ENCODE measurements at places on chromosomes 5 and 9.
A peak's percentile ranks its signal among the peaks of the same experiment; 100 is the strongest.

DNA sequence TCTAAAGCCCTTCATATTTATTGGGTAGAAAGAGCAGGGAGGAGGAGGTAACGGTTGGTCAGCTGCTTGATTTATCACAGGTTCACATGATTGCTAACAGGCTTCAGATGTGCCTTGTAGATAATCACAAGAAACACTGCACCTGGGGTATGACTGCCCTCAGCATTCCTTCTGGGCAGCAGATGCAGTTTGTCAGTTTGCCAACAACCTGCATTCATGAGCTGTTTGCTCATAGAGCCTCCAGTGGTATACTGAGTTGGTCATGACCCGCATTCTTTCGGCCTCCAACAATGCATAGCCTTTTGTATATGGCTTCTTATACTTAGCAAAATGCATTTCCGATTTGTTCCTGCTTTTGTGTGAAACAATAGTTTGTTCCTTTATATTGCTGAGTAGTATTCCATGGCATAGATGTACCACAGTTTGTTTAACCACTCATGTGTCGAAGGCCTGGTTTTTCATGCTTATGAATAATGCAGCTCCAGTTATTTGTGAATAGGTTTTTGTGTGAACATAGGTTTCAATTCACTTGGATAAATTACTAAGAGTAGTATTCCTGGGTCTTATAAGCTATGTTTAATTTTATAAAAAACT is 83.6 kb downstream of the ARHGEF28 start:
- no peak for DNase-seq

DNA sequence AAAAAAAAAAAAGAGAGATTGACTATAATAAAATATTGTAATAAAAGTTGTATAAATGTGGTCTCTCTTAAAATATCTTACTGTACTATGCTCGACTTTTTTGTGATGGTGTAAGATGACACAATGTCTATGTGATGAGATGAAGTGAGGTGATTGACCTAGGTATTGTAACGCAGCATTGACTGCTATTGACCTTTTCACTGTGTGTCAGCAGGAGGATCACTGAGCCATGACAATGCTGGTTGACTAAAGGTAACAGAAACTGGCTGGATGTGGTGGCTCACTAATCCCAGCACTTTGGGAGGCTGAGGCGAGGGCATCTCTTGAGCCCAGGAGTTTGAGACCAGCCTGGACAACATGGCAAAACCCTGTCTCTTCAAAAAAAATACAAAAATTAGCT is 78.6 kb upstream of the MYO10 start:
- DNase-seq: no peak

DNA sequence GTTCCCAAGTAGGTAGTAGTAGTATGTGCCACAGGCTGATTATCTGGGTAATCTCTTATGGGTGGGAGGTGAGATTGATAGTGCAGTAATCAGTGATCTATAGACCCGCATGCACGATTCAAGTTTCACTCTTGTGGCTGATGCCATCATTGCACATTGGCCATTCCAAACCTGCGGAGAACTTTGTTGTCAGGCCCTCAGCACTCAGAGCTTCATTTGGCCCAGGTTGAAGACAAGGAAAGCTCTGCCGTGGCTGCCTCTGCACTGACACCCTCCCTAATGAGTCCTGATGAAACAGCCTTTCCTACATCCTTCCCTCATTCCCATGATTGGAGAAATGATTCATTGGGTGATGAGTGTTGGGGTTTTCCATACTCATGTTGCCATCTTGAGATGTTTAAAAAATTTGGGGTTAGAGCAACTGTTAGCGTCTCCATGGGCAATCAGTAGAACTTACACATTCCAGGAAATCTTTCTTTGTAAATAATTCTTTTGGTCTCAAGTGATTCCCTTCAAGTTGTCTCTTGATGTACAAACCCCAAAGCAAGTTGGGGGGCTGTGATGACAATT is 22.9 kb downstream of the PROP1 start:
- no peak for DNase-seq

DNA sequence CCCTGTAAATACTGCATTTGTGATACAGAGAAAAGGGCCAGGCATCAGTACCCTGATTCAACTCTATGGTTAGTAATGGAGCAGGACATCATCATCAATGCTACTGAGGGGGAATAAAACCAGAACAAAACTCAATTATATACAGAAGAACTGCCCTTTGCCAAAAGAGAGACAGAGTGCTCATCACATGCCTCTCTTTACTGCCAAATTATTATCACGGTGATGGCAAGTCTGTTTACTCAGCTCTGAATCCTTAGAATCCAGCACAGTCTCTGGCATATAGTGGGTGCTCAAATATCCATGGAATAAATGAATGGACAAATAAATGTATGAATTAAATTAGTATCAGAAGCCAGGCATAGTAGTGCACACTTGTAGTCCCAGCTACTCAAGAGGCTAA is 130.2 kb downstream of the TTC39B start:
- no peak for DNase-seq

DNA sequence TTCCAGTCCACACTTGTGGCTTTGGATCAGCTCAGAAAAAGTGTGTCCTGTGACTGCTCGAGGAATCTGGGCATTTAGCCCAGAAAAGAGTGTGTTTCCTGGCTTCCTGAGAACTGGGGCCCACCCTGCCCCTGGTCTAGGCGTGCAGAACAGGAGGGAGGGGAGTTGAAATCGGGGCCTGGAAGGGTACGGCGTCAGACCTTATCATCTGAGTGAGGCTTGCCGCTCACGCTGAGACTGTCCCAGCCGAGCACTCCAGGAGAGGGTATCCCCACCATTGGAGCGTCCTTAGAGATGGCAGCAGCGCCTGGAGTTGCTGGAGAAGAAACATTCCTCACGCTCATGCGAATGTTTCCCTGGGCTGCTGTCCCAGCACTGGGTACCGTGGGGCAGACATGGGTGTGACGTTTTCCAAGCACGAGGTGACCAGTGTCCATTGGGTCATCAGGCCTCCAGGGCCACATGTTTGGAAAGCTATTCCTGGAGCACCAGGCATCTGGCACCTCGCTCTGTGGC is 22.5 kb downstream of the NEK6 start:
- no peak for DNase-seq

- no peak for DNase-seq
Observed at GRCh38 chr5:76670508-76670907, 45.4 kb upstream of the F2R start.

DNA sequence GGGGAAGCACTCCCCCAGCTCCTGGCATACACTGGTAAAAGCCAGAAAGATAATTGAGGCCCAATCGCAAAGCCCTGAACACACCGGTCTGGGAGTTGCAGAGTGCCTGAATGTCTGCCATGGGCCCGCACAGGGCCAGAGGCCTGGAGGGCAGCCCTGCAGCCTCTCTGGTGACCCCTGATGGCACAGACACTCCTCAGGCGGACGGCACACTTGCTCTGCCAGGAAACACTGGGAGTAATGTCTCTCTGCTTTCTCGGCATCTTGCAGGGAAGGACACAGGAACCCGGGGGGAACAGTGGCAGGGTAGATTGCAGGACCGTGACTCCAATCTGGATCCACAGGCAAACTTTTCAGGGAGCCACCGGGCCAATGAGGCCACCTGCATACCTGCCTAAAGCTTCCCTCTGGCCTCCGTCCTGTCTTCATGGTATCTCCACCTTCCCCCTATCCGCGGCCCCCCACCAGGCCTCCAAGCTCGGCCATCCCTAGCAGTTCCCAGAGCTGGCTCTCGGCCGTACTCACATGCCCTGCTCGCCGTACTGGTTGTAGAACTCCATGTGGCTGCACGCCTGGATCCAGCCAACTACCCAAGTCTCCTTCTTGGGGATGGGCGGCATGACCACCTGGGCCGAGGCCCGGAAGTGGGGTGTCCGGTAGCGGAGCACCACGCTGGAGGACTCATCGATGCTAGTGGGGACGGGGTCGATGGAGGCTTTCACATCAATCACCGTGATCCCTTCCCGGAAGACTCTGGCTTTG is 797 bp downstream of the FAM78A start:
- DNase-seq: peak; percentile 81

DNA sequence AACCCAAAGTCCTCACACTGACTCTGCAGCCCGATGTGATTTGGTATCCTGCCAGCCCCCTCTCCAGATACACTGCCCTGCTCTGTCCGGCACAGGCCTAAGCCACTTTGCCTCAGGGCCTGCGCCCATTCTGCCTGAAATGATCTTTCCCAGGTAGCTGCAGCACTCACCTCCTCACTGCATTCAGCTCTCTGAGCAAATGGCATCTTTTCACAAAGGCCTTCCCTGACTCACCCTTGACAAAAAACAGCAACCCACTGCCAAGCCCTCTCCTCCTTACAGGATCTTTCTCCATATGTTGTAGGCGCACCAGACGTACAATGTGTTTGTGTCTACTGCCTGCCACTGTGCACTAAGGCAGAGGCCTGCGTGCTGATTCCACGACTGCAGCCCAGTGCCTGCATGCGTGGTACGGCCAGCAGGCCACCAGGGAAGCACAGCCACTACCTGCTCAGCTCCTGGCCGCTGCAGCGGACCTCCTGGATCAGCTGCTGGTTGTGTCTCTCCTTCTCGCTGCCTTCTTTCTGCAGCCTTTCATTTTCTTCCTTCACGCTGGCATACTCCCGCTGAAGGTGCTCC is 171.2 kb downstream of the CDK5RAP2 start:
- no peak for DNase-seq

GRCh38 chr5:29950416-29951145 is 1242.9 kb upstream of the CDH6 start:
- no peak for DNase-seq

DNA sequence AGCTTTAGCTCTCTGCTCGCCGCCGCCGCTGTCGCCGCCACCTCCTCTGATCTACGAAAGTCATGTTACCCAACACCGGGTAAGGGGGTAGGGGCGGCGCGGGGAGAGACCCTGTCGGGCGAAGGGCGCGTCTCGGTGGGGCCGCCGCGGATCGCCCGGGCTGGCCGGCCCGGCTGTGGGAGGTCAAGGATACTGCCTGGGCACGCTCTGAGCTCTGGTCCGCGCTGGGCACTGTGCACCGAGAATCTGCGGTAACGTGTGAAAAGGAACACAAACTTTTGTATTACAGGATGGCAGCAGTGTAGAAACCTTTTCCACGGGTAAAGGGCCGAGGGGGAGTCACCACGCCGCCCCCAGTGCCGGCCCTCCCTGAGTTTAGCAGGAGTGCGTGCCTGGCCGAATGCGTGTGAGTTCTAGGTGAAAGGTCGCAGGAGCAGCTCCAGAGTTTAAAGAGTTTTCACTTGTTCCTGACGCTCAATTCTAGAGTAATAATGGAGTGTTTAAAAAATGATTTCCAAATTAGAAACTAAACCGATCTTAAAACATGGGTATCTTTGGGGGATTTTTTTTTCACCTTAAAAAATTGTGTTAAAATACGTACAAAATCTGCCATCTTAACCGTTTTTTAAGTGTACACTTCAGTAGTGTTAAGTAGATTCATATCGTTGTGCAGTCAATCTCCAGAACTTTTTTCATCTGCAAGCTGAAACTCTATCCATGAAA is at the start of gene HSDL2:
Gene HSDL2 (plus strand): TSS at position 7 of the 723 bp plus-strand sequence. CDS start 56 bp downstream, at position 63.
- DNase-seq: peak; percentile 56

- DNase-seq: no peak
Observed at GRCh38 chr9:121308765-121309164, 40.8 kb downstream of the GSN start.

- DNase-seq: no peak
Observed at GRCh38 chr5:87705876-87706275, 293.1 kb upstream of the CCNH start.

GRCh38 chr9:83536332-83536731 is 1.9 kb downstream of the FRMD3 start:
- DNase-seq: no peak

- no peak for DNase-seq
Observed at GRCh38 chr5:53556001-53556400, 4.4 kb upstream of the NDUFS4 start.

DNA sequence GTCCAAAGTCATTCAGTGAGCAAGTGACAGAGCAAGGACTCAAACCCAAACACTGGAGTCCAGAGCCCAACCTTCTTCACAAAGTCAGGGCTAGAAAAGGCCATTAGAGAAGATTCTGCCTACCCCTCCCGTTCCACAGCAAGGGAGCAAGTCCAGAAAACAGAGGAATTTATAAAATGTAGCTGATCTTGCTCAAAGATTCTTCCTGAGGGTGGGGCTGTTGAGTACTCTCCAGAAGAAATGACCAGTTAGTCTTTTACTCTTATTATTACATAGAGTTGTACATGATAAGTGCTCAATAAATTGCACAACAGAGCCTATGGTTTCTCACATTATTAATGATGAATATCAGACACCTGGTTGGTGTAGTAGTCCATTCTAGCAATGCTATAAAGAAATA is 39.3 kb upstream of the HMHB1 start:
- no peak for DNase-seq

DNA sequence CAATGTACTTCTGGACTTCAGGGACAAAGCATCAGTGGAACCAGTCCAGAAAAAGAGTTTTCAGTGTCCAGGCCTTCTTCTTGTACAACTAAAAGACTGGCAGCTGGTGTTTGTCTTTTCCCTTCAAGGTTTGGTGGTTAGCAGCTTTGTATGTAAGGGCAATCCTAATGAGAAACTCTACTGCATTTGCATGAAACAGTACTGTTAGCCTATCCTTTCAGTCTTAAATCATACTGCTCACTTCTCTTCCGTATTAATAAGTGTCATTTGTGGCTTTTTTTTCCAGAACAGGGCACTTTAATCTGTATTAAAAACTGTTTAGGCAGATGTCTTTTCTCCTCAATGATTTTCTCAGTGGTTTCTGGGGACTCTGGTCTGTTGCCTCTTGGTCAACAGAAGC is 48.9 kb downstream of the FAM174A start:
- DNase-seq: no peak

DNA sequence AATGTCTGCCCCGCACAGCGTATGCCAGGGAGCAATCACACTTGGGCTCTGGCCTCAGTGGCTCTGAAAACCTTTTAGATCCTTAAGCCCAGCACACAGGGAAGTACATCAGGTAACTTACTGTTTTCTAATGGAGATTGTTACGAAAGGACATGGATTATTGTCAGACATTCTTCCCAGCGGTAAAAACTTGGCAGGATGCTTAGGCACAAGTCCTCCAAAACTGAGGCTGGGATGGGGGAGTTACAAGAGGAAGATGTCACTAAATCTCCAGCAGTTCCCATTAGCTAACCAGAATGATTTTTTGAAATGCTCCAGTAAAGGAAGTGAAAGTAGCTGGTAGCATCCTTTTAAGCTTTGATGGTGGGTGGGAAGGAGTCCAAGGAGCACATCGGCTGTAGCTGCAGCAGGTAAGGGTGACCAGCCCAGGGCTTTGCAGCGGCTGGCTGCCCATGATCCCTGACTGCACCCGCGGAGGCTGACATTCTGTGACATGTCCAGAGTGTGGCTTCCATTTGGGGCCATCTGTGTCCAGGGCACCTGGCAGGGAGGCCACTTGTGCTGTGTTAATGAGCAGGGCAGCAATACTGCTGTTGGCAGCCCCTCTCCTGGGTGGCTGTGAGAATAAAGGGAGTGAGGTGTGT is 165.8 kb downstream of the GADD45G start:
- DNase-seq: no peak

Measured in NB4 (cell line).